Neural progenitor cell (in vitro differentiated cells): ENCODE measurements at places on chromosomes 6 and 20.

- no peaks in the 10 kb centered on the region for H3K4me1 ChIP-seq
- H3K27ac ChIP-seq = no peak overlapping the region
- H3K27me3 ChIP-seq = no peaks in the 10 kb centered on the region
- H3K36me3 ChIP-seq = no peaks in the 10 kb centered on the region
- H3K4me3 ChIP-seq = no peak overlapping the region
Measured at GRCh38 chr6:24154121-24154520, 28.1 kb downstream of the NRSN1 start.

DNA sequence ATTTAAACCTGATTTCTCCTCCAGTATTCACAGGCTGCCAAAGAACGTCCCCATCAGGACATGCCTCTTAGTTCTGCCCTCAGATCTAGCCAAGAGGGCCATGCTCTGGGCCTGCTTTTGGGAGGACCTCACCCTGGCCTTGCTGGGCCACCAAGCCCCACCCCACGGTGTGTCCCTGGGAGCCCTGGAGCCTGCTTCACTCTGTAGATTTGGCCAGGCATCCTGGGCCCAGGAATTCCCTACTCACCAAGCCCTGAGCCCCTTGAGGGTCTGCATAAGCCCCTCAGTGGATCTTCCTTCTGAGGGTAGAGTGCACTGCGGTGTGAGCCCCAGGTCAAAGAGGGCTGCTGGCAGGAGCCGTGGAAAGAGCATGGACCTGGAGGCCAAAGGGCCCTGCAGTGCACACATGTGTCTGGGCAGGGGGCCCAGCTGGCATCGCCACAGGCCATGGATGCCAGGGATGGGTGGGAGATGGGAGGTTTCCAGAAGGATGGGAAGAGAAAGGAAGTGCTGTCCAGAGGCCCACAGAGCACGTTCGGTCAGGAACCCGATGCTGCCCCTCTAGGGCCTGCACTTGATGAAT is 98.0 kb downstream of the DACT2 start:
- H3K4me1 ChIP-seq = peaks cover 33% of the 10 kb centered on the region
- no peak overlapping the region for H3K27ac ChIP-seq
- H3K4me3 ChIP-seq = no peak overlapping the region
- H3K27me3 ChIP-seq = no peaks in the 10 kb centered on the region
- H3K36me3 ChIP-seq = no peaks in the 10 kb centered on the region

- H3K27ac ChIP-seq = no peak overlapping the region
- H3K27me3 ChIP-seq = no peaks in the 10 kb centered on the region
- H3K4me3 ChIP-seq = no peak overlapping the region
- H3K36me3 ChIP-seq = no peaks in the 10 kb centered on the region
- no peak for DNase-seq
- H3K4me1 ChIP-seq = no peaks in the 10 kb centered on the region
Measured at GRCh38 chr20:54079652-54080051, 9.3 kb upstream of the BCAS1 start.

DNA sequence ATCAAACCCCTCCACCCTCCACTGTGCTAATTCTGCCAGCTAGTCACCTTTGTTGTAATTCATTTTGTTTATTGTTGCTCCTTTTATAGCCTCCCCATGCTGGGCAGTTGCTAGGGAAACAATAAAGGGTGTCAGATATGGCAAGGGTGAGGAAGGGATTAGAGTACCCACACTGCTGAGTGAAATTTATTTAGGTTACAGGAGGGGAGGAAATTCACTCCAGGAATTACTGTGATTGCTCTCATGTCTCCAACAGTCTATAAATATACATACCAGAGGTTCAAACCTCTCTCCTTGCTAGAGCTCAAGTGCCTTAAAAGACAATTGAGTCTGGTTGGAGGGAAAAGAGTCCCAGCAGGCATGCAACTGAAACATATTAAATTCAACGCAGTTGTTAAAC is 90.6 kb upstream of the ADGRF1 start:
- no peak for DNase-seq
- H3K27me3 ChIP-seq = no peaks in the 10 kb centered on the region
- no peaks in the 10 kb centered on the region for H3K36me3 ChIP-seq
- H3K27ac ChIP-seq = no peak overlapping the region
- H3K4me3 ChIP-seq = no peak overlapping the region
- H3K4me1 ChIP-seq = no peaks in the 10 kb centered on the region

- no peaks in the 10 kb centered on the region for H3K36me3 ChIP-seq
- no peak overlapping the region for H3K27ac ChIP-seq
- peaks cover 30% of the 10 kb centered on the region for H3K27me3 ChIP-seq
- DNase-seq = peak; percentile 83
- peak overlapping the region; percentile 39 for H3K4me3 ChIP-seq
Measured at GRCh38 chr20:57013741-57014140, 252.7 kb downstream of the BMP7 start.

GRCh38 chr6:21494505-21494904 is 99.0 kb upstream of the SOX4 start:
- H3K36me3 ChIP-seq = no peaks in the 10 kb centered on the region
- H3K27me3 ChIP-seq = no peaks in the 10 kb centered on the region
- H3K27ac ChIP-seq = no peak overlapping the region
- DNase-seq = no peak

- no peaks in the 10 kb centered on the region for H3K4me1 ChIP-seq
- no peak overlapping the region for H3K27ac ChIP-seq
- H3K4me3 ChIP-seq = no peak overlapping the region
Measured at GRCh38 chr20:42359617-42360016, 741.4 kb upstream of the CHD6 start.

GRCh38 chr20:44728801-44729443 is 13.8 kb downstream of the CCN5 start:
- H3K4me1 ChIP-seq = peaks cover 8% of the 10 kb centered on the region
- no peak overlapping the region for H3K4me3 ChIP-seq
- H3K27me3 ChIP-seq = no peaks in the 10 kb centered on the region
- no peak overlapping the region for H3K27ac ChIP-seq
- peak; percentile 36 for DNase-seq

DNA sequence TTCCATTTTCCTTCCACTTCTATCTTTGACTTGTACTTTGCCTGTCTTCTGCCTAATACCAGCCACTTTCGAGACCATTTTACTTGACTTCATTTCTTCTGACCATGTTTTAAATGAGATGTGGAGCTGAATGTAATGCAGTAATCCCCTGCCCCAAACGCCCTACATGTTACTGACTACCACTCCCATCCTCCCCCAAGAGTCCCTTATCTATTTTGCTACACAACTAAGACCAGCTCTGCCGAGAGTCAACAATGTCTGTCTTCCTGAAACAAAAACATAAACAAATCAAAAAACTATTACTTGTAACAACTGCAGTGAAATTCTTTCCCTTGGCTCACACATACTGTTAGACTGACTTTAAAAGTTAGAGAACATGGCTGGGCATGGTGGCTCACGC is 27.1 kb upstream of the KIAA1586 start:
- no peaks in the 10 kb centered on the region for H3K27me3 ChIP-seq
- DNase-seq = no peak
- H3K4me1 ChIP-seq = peaks cover 10% of the 10 kb centered on the region
